Activated T-cell treated with anti-CD3 and anti-CD28 coated beads, Interleukin-2, amount 50 U/mL, for 72 hours (primary cell): ENCODE measurements at places on chromosomes 6 and 20.

DNA sequence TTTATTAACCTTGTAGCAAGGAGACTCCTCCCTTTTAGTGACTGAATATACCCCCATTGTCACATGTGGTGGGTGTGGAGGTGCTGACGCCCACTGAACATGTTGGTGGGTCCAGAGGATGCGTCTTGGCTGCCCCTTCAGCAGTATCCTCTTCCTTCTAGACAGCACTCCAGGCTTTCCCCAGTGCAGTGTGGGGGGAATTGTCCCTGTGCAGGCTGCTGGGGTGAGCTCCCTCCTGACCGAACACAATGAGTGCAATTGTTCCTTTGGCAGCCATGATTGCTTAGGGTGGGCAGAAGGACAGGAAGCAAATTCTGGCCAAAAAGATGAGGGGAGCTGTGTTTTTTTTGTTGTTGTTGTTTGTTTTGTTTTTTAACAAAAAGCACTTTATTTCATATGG is 209.3 kb upstream of the PDE10A start:
- no peak for DNase-seq
- peaks cover 24% of the 10 kb centered on the region for H3K27me3 ChIP-seq
- H3K4me3 ChIP-seq: no peak overlapping the region
- H3K27ac ChIP-seq: no peak overlapping the region
- no peaks in the 10 kb centered on the region for H3K4me1 ChIP-seq
- peaks cover 4% of the 10 kb centered on the region for H3K36me3 ChIP-seq

GRCh38 chr6:81772741-81773140 is 20.3 kb upstream of the TENT5A start:
- no peak overlapping the region for H3K27ac ChIP-seq
- H3K4me1 ChIP-seq: peaks cover 9% of the 10 kb centered on the region
- no peak overlapping the region for H3K4me3 ChIP-seq
- peaks cover 7% of the 10 kb centered on the region for H3K27me3 ChIP-seq
- H3K36me3 ChIP-seq: no peaks in the 10 kb centered on the region

DNA sequence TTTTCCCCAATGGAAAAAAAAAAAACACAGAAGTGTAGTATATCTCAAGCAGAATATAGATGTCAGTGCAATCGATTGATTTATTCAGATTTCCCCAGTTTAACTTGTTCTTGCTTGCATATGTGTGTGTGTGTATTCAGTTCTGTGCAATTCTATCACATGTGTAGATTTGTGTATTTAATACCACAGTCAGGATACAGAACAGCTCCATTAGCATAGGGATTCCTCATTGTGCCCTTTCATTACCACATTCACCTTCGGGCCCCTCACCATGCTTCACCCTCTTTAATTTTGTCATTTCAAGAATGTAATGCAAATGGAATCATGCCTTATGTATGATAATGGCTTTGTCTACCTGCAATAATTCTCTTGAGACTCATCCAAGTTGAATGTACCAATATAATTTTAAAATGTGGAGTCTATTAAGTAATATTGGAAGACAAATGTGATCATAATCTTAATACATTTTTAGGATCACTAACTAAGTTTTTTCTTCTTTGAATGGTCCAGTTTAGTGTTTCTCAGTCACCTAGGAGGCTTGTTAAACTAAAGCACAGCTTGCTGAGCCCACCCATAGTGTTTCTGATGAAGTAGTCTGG is 187.9 kb downstream of the TENT5A start:
- no peak for DNase-seq
- no peaks in the 10 kb centered on the region for H3K36me3 ChIP-seq
- H3K27me3 ChIP-seq: no peaks in the 10 kb centered on the region
- H3K27ac ChIP-seq: no peak overlapping the region

DNA sequence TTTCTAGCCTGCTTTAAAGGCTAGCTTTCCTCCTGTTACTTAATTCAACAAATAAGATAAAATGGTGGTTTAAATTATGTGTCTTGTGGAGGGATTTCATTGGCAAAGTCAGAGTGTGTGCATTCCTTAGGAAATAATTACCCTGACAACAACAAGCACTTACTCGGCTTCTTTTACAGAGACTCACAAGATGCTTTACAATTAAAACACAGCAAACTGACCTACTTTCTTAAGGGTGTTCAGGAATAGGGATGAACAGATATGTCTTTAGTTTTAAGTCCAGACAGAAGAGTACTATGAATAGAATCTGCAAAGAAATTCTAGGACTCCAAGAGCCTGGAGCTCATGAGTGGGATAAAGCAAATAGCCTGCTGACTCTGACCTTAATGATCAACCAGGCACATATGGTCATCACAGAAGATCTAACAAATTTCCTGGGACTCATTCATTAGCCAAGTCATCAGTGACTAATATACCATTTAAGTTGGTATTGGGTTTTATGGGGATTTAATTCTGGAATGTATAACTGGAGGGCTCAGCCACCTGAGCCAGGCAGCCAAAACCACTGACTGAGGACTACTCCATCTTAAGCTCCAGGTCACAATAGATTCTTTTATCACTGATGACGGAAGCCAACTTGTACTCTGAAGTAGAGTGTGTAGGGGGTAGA is 161.8 kb upstream of the RIMS1 start:
- H3K4me1 ChIP-seq: no peaks in the 10 kb centered on the region
- H3K36me3 ChIP-seq: no peaks in the 10 kb centered on the region
- no peak for DNase-seq

DNA sequence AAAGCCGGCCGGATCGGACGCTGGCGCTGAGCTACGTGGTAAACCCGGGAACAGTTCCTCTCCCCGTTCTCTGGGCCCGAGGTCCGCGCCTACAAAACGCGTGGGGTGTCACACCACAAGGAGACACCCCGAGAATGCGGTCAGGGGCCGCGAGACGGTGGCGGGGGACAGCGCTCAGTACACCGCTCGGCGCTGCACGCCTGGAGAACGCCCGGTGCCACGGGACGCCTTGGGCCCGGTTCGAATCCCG is 670 bp downstream of the NCOA5 start:
- peaks cover 2% of the 10 kb centered on the region for H3K36me3 ChIP-seq
- peaks cover 58% of the 10 kb centered on the region for H3K4me1 ChIP-seq
- no peaks in the 10 kb centered on the region for H3K27me3 ChIP-seq
- H3K27ac ChIP-seq: peak overlapping the region; percentile 79

GRCh38 chr20:47262365-47263013 is 94.0 kb downstream of the ZMYND8 start:
- peaks cover 6% of the 10 kb centered on the region for H3K36me3 ChIP-seq
- H3K4me3 ChIP-seq: no peak overlapping the region
- peaks cover 15% of the 10 kb centered on the region for H3K4me1 ChIP-seq
- H3K27ac ChIP-seq: no peak overlapping the region
- no peaks in the 10 kb centered on the region for H3K27me3 ChIP-seq

DNA sequence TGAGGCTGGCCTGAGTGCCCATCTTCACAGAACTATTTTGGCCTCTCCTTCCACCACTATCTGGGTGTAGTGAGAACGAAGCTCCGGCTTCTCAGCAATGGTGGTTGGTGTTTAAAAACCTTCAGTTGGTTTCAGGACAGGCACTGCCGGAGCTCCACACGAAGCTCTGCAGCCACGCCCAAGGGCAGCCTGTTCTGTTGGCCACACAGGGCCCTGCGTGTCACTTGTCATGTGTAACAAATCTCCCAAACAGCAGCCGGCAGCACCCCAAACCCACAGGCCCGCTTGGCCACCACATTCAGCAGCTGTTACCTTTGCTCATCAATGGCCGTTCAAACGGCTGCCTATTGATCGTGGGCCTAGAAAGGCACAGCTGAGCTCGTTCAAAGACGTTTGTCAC is 97.5 kb downstream of the ERMARD start:
- DNase-seq: no peak
- no peaks in the 10 kb centered on the region for H3K4me1 ChIP-seq
- peaks cover 23% of the 10 kb centered on the region for H3K27me3 ChIP-seq
- no peak overlapping the region for H3K4me3 ChIP-seq

- H3K36me3 ChIP-seq: peaks cover 4% of the 10 kb centered on the region
- no peak overlapping the region for H3K27ac ChIP-seq
- H3K27me3 ChIP-seq: no peaks in the 10 kb centered on the region
- no peak overlapping the region for H3K4me3 ChIP-seq
Measured at GRCh38 chr20:36527331-36528125, 13.8 kb upstream of the MYL9 start.

DNA sequence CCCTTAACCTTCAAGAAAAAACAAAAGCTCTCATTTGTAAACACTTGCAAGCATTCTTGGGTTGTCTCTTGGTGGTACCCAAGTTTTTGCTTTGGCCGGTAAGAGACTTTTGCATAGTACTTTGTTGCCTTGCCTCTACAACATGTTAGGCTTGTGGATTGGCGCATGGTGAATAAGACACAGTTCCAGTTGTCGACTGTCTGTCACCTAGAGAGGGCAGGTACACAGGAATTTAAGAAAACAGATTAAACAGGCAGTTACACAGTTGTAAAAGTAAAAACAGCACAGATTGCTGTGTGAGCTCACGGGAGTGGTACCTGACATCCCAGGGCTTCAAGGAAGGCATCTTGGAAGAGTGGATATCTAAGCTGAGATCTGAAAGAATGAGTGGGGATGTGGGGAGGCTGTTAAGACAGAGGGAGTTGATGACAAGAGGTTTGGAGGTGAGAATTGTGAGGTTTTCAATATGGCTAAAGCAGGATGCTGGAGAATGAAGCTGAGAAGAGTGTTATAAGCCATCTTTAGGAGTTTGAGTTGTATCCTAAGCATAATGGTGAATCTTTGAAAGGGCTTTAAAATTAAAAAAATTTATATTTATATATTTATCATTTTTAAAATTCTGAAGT is 19.2 kb downstream of the UTRN start:
- no peak overlapping the region for H3K4me3 ChIP-seq
- DNase-seq: no peak
- no peak overlapping the region for H3K27ac ChIP-seq
- H3K27me3 ChIP-seq: peaks cover 38% of the 10 kb centered on the region
- peaks cover 3% of the 10 kb centered on the region for H3K36me3 ChIP-seq

DNA sequence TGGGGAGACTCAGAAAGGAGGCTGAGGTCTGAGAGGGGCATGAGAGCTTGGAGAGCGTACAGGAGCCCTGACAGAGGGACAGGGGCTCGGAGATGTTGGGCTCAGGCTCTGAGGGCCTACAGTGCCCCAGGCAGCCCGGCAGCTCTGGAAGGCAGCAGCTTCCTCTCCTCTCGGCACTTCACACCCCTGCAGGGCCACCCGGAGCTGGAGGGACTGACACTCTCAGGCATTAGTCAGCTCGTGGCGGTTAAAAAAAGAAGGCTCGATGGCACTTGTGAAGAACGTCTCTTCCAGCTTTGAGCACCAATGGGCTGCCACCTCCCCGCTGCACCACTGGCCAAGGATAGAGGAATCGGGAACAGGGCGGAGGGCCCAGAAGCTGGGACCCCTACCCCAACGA is 62.6 kb upstream of the SIRPA start:
- peaks cover 21% of the 10 kb centered on the region for H3K27me3 ChIP-seq
- no peak overlapping the region for H3K27ac ChIP-seq
- H3K4me3 ChIP-seq: no peak overlapping the region
- no peaks in the 10 kb centered on the region for H3K4me1 ChIP-seq

DNA sequence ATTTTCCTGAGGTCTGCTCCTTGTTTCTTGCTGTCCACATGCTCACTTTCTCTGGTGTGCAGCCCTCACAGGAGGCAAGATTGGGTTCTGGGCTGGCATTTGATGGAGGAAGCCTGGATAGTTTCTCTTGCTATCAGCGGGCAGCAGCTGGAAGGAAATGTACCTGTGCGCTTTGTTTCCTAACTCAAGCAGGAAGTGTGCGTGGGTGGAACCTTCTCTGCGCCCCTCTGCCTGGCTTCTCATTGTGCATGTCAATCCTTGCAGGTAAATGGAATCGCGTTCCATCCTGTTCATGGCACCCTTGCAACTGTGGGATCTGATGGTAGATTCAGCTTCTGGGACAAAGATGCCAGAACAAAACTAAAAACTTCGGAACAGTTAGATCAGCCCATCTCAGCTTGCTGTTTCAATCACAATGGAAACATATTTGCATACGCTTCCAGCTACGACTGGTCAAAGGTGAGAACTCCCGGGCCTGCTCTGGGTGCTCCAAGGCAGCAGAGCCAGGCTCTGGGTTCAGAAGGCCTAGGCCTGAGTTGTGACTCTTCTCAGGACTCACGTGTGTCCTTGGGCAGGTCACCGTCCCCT is 16.8 kb upstream of the RBM38 start:
- DNase-seq: no peak
- peaks cover 27% of the 10 kb centered on the region for H3K4me1 ChIP-seq
- no peak overlapping the region for H3K27ac ChIP-seq
- peaks cover 39% of the 10 kb centered on the region for H3K36me3 ChIP-seq

DNA sequence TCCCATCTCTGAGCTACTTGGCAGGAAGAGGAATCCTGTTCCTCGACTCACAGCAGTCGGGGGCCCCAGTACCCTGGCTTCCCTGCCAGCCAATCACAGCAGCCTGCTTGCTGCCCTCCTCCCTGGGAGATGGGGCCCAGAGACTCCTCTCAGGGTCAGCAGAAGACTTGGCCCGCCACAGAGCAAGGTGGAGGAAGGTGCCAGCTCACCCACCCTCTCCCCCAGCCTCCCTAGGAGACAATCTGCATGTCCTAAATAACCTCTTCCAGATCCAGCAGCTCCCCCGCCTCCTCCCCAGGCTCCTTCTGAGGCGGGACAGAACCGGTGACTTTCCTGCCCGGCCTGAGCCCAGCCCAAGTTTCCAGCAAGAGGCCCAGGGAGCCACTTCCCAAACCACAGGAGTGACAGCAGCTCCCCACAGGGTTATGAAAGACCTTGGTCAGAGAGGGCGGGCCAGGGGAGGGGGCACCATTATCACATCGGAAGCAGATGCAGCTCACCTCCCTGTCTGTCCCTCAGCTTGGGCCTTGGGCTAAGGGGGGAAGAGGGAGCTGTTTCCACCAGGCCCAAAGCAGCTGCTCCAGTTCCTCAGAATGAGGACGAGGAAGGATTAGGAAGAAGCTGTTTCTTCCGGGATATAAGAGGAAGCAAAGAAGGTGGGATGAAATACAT is 2.3 kb downstream of the CCND3 start:
- H3K27ac ChIP-seq: peak overlapping the region; percentile 99
- peak; percentile 47 for DNase-seq
- peaks cover 81% of the 10 kb centered on the region for H3K4me1 ChIP-seq

- peaks cover 12% of the 10 kb centered on the region for H3K36me3 ChIP-seq
- peaks cover 3% of the 10 kb centered on the region for H3K4me1 ChIP-seq
- DNase-seq: no peak
- no peak overlapping the region for H3K4me3 ChIP-seq
Measured at GRCh38 chr6:170200458-170200891, 90.4 kb downstream of the DLL1 start.

DNA sequence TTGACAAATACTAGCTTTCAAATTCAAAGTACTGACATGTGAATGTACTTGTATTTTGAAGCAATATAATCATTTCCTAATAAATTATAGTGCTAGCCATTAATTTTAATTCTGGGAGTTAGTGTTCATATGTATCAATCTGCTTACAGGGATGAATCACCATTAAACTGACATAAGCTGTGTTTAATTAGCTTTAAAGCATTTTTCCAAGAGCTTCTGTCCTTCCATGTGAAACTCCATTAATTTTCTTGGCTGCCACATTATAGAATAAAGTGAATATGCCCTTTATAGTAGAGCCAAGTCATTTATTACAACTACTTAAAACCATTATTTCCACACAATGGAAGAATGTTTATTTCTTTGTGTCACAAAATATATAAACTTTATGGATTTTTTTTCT is 150.8 kb downstream of the COL21A1 start:
- no peaks in the 10 kb centered on the region for H3K27me3 ChIP-seq
- no peak for DNase-seq
- no peak overlapping the region for H3K27ac ChIP-seq
- no peak overlapping the region for H3K4me3 ChIP-seq
- H3K4me1 ChIP-seq: no peaks in the 10 kb centered on the region
- no peaks in the 10 kb centered on the region for H3K36me3 ChIP-seq
